Ovary (tissue), 10 donors: ENCODE measurements at places on chromosomes 11 and 22. TPM values are rescaled to one million over a fixed set of nuclear protein-coding genes. Genes with fewer than 3 reads are reported as not detected.
A peak's percentile ranks its signal among the peaks of the same experiment; 100 is the strongest.

- DNase-seq = no peak
Observed at GRCh38 chr22:23217171-23218052, 37.1 kb downstream of the BCR start.

DNA sequence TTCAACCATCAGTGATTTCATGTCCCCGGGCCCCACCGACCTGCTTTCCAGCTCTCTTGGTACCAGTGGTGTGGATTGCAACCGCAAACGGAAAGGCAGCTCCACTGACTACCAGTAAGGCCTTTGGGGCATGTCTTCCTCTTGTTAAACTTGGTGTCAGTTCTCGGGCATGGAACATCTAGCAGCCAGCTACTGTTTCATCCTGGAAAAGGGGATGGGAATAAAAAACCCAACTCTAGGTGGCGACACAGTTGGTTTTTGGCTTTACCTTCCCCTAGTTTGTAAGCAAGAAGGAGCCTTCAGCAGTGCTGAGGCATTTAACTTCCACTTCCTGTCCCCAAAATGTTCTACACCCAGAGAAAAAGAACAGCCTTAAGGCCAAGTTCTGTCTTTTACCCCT, 76.7 kb downstream of the BMAL1 start:
- DNase-seq = no peak

- no peak for DNase-seq
Observed at GRCh38 chr11:61510166-61510919, 1.8 kb downstream of the LRRC10B start.

DNA sequence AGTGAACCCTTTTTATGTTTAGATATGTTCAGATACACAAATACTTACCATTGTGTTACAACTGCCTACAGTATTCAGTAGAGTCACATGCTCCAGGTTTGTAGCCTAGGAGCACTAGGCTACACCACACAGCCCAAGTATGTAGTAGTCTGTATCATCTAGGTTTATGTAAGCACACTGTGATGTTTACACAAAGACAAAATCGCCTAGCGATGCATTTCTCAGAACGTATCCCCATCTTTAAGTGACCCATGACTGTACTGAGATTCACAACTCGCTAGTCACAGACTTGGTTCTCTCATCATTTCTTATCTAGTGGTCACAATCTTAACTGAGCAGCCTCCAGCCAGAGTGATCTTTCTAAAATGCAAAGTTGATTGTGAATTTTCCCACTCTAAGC, 119.2 kb downstream of the RASSF10 start:
- no peak for DNase-seq

GRCh38 chr11:120618399-120618798, 106.9 kb downstream of the GRIK4 start:
- DNase-seq = no peak

- peak; percentile 1 for DNase-seq
Observed at GRCh38 chr22:46064966-46065666, 85.2 kb upstream of the PPARA start.

GRCh38 chr11:826227-826621, 1.5 kb upstream of the CRACR2B start:
- DNase-seq = no peak

GRCh38 chr11:75350743-75351540, 519 bp downstream of the ARRB1 start:
- peak; percentile 71 for DNase-seq

- DNase-seq = no peak
Observed at GRCh38 chr11:120391292-120391691, 55.1 kb downstream of the ARHGEF12 start.

DNA sequence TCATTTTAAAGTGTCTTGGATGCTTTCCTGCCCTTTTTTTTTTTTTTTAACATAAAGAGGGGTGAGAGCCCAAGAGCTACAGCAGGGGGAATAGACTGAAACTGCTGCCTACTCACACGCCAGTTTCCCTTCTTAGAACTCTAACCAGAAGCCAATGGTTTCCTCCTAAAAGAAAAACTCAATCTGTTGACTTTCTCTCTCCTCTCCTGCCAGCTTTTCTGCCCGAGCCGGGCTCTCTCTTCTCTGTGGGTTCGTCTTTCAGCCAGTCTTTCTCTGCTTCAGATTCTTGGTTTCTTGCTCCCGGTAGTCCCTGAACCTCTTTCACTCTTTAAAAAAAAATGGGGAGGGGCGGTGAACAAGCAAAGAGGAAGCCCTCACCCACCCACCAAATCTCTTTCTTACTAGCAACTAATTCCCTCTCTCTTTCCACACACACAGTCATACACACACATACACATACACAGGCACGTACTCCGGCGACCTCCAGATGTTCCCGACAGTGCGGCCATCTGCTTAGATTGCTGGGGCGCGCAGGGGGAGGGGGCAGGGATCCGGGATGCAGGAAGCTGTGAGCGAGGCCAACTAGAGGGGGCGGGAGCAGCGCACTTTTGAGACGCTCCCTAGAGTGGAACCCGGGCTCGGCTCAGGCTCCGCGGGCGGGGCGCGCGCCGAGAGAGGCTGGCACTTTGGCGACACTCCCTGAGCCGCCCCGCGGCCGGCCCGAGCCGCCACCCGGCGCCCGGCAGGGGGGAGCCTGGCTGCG, 444 bp upstream of the TSKU start:
- peak; percentile 90 for DNase-seq

GRCh38 chr11:96147906-96148486, 195.0 kb downstream of the MAML2 start:
- DNase-seq = no peak

- no peak for DNase-seq
Observed at GRCh38 chr22:23709107-23709506, 18.3 kb downstream of the RGL4 start.

- DNase-seq = no peak
Observed at GRCh38 chr11:24386546-24387397, 110.1 kb upstream of the LUZP2 start.

- no peak for DNase-seq
Observed at GRCh38 chr22:28997342-28997741, 64.3 kb downstream of the C22orf31 start.

DNA sequence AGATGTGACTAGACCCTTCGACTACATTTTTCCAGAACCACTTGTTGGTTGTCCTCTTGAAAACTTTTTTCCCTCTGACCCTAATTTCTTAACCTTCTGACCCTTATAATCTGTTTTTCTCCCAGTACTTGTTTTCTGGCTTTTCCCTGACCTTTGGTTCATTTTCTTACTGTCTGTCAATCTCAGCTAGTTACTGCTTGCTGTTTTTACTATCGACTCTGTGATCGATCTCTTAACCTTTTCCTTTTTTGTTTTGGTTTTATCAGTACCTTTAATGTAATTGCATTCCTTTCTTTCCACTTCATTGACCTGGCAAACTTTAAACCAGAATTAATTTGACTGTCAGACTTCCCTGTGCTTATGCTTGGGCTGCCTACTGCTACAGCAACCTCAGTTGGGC, 92.8 kb downstream of the DDX10 start:
- no peak for DNase-seq

DNA sequence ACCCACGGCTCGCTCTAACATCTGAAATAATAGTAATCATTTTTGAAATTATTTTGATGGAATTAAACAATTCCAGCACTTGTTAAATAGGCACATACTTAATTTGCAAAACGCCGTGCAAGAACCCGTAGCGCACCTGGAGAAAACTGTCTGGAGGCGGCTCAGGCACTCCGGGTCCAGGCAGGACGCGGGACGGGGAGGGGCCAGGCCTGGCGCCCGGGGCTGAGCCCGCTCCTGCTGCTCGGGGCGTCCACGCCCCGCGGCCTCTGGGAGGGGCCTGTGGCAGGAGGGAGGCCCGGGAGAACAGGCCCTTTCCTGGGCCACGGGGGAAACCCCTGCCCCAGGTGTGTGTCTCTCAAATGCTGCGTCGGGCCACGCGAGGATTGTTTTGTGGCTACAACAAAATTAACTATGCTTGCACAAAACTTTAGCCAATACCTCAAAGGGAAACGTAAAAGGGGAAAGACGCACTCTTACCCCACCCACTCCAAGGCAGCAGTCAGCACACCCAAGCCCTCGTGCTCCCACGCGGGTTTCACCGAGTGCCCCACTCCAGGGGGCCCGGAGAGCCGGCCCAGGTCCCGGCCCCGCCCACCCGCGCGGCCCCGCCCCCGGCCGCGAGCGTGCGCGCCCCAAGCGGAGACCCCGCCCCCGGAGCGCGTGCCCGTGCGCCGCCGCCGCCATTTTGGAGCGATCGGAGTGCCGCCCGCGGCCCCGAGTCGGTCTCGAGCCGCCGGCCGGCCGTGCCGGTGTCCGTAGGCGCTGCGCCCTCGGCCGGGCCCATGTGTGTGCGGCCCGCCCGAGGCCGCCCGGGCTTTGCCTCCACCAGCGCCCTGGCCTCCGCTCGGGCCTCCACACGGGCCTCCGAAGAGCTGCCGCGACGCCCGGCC, at the start of gene PPP6R2:
PPP6R2 (plus strand) TSS at position 677 of the 890 bp plus-strand sequence. CDS start 50,582 bp downstream, outside the sequence.
- DNase-seq = peak; percentile 83

GRCh38 chr22:27393371-27393770, 408.2 kb downstream of the MN1 start:
- DNase-seq = no peak

DNA sequence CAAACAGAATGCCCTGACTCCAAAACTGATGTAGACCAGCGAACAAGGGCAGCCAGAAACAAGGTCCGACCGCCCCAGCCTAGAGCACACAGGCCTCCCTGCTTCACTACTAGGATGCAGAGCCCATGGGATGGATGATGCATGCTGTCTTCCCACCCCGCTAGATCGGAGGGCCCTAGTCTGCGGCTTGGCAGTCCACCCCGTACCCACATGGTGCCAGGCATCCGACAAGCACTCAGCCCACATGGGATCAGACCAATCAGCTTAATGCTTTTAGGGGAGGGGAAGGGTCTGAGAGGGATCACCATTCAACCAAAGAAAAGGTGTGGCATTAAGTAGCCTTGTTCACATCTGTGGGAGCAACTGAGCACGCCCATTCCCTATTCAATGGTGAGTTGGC, 30.6 kb downstream of the PISD start:
- no peak for DNase-seq

- DNase-seq = no peak
Observed at GRCh38 chr22:49608228-49608627, 219.4 kb downstream of the BRD1 start.

DNA sequence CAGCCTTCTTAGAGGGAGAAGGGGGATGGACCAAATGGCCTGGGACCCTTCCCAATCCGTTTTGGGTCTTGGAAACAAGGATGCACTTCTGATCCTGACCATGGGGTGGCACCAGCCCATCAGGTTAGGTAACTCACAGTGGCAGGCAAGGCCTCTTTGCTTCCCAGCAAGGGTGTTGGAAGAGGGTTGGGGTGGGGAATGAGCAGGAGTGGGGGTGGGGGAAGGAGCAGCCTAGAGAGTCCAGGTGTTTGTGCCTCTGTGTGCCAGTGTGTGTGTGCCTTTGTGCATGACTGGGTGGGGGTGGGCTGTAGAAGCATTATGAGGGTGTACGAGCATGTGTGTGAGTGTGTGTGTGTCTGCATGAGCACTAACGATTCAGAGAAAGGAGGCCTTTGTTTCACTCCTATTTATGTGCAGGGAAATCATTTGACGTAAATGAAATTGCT, 213.1 kb downstream of the INSC start:
- peak; percentile 59 for DNase-seq

DNA sequence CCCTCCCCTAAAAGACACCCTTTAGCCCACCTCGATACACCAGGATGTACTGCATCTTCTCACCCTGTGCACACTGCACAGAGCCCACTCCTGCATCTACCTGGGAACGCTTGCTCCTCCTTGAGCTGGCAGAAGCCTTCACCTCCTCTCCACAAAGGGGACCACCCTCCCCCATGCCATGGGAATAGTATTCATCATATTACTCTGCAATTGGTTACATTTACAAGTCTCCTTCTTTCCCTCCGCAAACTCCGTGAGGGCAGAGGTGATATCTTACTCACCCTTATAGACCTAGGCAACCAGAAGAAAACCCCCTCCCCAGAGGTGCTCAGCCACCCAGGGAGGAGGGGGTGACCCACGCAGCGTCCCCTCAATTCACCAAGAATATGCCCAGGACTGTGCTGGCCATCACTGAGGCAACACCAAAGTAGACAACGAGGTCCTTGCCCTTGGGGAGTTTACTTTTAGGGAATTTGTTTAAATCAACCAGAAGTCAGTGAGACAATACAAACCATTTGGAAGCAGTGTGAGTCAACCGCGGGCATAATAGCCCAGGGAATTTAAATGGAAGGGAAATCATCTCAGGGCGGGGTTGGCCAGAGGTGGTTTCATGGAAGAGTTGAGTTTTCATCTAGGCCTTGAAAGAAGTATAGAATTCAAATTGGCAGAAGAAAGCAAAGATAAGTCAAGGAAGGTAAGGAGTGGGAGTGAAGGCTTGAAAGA, 214.5 kb downstream of the BARX2 start:
- DNase-seq = no peak

DNA sequence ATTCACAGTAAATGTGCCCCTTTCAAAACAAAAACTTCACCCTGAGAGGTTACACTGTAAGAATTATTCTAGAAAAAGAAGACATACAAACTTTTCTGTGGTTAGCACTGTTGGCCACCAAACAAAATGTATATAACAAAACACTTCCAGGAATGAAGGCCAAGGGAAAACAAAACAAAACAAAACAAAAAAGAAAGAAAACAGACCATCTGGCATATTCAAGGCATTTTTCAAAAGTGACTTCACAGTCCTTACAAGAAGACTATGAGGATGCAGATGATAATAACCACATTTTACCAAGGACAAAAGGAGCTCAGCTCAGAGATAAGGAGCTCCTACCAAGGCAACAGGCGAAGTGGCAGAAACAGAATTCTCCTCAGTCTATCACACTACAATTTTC, 24.9 kb downstream of the CTSC start:
- no peak for DNase-seq

DNA sequence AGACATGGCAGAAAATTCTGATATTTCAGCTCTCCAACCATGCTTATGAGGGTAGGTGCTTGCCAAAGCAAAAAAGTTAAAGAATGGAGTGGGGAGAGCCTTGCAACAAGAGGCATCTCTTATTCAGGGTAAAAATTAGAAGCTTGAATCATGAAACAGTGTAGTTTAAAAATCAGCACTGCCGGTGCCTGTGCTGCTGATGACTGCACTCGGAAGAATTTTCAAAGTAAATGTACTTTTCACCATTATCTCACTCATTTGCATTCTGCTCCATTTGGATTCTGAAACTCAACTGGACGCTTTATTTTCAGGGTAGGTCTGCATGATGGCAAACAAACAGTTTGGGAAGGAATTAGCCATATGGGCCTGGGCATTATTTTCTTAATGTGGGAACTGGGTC, 126.3 kb downstream of the KIRREL3 start:
- no peak for DNase-seq

DNA sequence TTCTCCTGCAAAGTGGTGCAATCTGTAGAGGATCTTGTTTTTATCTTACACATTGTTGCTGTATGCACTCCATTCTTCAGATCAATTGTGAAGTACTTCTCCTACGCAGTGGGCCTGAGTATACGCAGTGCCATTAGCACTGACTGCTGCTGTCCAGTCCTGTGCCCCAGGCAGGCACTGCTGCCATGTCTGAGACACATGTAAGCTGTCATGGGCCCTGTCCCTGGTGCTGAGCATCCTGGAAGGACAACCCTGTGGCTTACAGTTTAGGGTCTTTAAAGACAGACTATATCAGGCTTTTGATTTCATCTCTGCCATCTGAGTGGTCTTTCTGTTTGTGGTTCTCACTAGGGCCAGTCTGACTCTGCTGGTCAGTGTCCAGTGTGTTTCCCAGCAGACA, 44.8 kb upstream of the PTPN5 start:
- no peak for DNase-seq

The TMEM25 gene
- 45.1 TPM for total RNA-seq

The BIRC3 gene
- 2.6 TPM for total RNA-seq

The CFAP300 gene
- 2.1 TPM for total RNA-seq

The GGT5 gene
- total RNA-seq = 11.3 TPM

The PRDM11 gene
- total RNA-seq = 10.7 TPM

The MRGPRE gene
- total RNA-seq = not detected

The PAFAH1B2 gene
- 57.2 TPM for total RNA-seq

The RIBC2 gene
- not detected for total RNA-seq

The PHF5A gene
- 37.0 TPM for total RNA-seq

The TRIM66 gene
- 2.3 TPM for total RNA-seq

The C22orf15 gene
- total RNA-seq = 0.48 TPM

The APOBEC3B gene
- not detected for total RNA-seq
